A549 treated with ZK216348 at 1 μM for 4 hours (cell line): ENCODE measurements at places on chromosomes 2 and 18. TPM values are rescaled to one million over a fixed set of nuclear protein-coding genes. Genes with fewer than 3 reads are reported as not detected.

The ABCB11 gene
- total RNA-seq = 0.02 TPM in 1 of 5 replicates, not detected in the others

The NAGK gene
- total RNA-seq = 60.7 to 89.7 TPM (median 79.7 TPM) in 5 replicates

The NOSTRIN gene
- total RNA-seq = 1.4 to 3.3 TPM (median 1.8 TPM) in 5 replicates

The ARHGEF33 gene
- 0.02 to 0.04 TPM in 2 of 5 replicates, not detected in the others for total RNA-seq

The COL3A1 gene
- total RNA-seq = 0.11 to 0.28 TPM (median 0.15 TPM) in 5 replicates

The DOK6 gene
- not detected in 5 replicates for total RNA-seq

The ALLC gene
- not detected in 5 replicates for total RNA-seq

The AKAIN1 gene
- total RNA-seq = not detected in 5 replicates
